GOT3 (cell line): ENCODE measurements at places on chromosomes 3 and 15.

GRCh38 chr15:36791844-36792571, 212.6 kb downstream of the CDIN1 start:
- DNase-seq = no peak

DNA sequence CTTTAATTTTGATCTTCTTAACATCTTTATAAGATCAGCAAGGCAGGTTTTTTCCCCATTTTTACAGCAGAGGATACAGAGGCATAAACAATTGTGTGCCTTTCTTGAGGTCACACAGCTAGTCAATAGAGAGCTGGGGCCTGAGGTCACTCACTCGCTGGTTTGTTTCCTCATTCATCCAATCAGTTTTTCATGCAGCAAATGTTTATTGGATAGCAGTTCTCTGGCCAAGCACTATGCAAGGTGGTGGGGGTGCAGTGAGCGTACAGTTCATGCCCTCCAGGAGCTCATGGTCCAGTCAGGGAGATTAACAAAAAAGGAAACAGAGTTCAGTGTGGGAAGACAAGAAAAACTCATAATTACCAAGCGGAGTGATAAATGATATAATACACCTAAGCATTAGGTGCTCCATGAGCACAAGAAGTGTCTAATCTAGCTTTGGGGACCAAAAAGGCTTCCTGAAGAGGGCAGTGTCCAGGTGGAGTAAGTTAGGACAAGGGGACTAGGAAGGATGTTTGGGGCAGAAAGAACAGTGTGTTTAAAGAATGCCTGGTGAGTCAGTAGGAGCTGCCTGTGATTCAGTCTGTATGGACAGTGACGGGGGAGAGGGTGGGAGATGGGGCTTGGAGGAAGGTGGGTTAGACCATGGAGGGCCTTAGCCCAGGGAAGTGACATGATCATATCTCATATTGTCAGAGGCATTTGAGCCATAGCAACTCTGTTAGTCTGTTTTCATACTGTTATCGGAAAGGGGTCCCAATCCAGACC, 29.3 kb downstream of the MAP2K5 start:
- DNase-seq = no peak

GRCh38 chr3:81470524-81471278, 290.7 kb downstream of the GBE1 start:
- DNase-seq = no peak

GRCh38 chr3:17140670-17141505, 256.1 kb downstream of the PLCL2 start:
- DNase-seq = no peak

DNA sequence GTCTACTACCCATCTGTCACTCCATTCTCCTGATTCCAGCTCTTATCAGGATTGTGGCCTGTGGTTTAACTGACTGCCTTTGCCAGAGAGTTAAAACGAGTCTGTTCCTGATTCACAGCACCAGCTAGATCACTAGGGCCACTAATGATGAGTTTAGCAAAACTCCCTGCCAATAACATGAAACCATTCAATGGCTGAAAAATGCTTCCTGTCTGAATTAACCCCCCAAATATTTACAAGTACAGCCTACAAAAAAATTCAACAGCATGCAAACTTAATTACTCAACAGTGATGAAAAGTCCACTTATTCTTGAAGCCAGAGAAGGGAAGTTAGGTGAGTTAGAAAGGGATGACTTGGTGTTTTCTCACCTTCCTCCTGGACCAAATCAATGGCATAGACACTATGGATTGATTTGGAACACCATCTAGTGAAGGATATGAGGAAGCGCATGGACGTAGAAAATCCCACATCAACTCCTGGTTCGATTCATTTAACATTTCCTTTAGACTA, 141.4 kb downstream of the TGFBR2 start:
- DNase-seq = no peak

- DNase-seq = no peak
Observed at GRCh38 chr3:32951410-32951811, at the start of gene CCR4. TSS of gene CCR4 (plus strand) at chr3:32951644. CDS start at chr3:32953423, 1,779 bp downstream.

GRCh38 chr15:37368961-37369360, 268.6 kb upstream of the MEIS2 start:
- DNase-seq = no peak

DNA sequence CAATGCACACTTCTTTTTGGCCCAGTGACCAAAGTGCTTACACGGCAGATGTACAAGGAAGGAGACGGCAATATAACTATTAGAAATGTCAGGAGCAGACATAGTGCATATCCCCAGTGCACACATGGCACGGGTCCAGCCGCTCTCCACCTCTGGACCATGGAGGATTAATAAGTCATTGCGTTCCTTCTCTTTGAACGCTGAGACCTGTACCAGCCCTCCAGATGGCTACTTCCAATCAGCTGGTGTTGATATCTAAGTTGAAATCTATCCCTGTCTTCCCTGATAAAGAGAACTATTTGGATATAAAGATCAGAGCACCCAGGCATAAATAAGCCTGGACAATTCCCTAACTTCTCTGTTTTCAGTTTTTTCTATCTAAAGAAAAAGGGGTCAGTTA, 212.5 kb downstream of the CADPS start:
- no peak for DNase-seq

DNA sequence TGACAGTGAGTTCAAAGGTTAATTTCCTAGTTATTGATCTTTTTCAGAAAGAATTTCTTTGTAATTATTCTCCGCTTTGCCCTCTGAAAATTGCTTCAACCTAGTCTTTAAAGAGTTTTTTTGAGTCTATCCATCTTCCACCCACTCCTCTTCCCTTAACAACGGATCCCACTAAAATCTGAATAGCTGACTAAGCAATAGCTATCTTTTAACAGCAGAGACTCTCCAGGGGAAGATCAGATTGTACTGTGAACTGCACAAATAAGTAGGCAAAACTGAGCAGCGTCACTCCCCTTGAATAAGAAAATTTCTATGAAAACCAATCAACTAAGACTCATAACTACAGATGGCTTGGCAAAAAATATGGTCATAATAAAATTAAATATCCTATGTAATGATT, 127.9 kb downstream of the TUSC7 start:
- no peak for DNase-seq

- no peak for DNase-seq
Observed at GRCh38 chr15:76772776-76773175, 132.4 kb downstream of the SCAPER start.

GRCh38 chr15:68679961-68680371, 101.2 kb downstream of the CORO2B start:
- no peak for DNase-seq

- DNase-seq = no peak
Observed at GRCh38 chr15:87578776-87579175, 677.8 kb downstream of the NTRK3 start.

- DNase-seq = no peak
Observed at GRCh38 chr15:37764733-37765191, 169.7 kb upstream of the TMCO5A start.

DNA sequence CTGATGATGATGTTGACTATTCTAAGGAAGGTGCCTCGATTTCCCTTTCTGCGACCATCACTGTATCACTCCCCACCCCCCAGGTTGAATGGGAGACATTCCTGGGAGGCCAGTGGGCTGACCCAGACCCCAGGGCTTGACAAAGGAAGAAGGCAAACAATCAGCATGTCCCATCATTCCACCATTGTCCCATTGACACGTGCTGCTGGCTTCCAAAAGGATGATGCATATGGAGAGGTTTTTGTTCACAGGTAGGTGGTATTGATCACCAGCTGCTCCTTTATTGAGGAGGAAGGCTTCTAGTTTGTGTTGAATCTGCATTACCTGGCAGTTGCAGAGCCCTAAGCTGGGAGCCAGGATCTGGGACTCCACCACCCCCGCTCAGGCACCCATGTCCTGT, 30.4 kb downstream of the RASGRF1 start:
- no peak for DNase-seq

GRCh38 chr3:80232760-80233159, 465.0 kb upstream of the ROBO1 start:
- no peak for DNase-seq

DNA sequence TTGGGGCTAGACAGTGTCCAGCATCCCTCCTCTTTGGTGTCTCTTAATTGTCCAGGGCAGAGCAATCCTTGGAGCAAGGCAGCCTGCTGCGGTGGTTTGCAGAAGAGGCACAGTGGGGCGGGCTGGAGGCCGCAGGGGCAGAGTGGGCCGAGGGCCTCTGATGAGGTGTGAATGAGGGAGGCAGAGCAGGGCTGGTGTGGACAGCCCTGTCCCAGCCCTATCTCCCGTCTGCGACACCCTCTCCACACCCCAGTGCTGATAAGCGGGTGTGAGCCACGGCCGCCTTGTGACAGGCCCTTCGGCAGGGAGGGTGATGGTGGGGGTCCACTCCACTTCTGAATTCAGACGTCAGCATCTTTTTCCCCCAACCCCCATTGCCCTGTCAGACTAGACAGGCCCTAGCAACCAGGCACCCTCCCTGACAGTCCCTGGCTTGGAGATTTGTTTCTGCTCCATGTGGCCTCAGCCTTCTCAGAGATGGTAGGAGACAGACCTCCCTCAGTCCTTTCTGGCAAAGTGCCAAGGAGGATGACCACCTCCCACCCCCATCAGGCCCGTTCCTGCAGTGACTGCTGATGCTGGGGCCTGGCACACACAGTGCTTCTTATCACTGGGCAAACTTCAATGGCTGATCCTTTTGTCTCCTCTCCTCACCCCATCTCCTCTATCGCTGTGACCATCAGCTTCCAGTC, 37.3 kb downstream of the EXOG start:
- DNase-seq = no peak

- no peak for DNase-seq
Observed at GRCh38 chr3:42684632-42685362, 540 bp upstream of the KLHL40 start.

DNA sequence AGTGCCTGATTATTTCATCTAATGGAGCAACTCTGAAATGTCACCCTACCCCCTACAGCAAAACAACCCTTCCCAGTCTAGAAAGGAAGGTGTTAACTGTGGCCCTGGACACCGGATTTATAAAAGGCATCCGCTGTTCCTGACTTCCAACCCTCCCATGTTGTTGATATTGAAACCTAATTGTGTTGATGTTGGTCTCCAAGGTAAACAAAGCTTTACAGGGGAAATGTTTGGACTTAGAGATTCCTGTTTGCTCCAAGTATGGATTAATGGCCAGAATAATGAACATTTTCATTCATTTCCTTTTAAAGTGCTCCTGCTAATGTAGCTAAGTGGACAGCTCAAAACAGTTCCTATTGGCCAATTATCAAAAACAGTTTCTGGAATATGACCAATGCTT, 19.4 kb upstream of the LMCD1 start:
- no peak for DNase-seq

GRCh38 chr15:66912001-66912400, 153.4 kb upstream of the SMAD3 start:
- no peak for DNase-seq

GRCh38 chr3:49701388-49702077, 12.2 kb downstream of the RNF123 start:
- no peak for DNase-seq

DNA sequence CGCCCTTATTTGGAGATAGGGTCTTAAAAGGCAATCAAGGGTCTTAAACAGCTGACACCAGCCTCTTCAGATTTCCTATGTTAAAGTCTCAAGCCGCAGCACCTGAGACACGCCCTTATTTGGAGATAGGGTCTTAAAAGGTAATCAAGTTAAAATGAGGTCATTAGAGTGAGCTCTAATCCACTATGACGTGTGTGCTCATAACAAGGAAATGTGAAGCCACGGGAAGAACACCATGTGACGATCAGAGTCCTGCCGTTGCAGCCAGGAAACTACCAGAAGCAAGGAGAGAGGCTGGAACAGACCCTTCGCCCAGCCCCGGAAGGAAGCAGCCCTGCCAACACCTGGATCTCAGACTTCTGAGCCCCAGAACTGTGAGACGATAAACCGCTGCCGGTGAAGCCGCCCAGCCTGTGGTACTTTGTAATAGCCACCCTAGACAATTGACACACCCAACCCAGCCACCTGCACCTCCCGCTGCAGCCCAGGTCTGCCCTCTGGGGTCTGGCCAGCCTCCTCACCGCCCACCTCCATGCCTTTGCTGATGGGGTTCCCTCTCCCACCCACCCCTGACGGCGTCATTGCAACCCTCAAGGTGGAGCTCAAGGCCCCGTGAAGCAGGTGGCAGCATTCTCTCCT, 137.9 kb downstream of the MEGF11 start:
- DNase-seq = no peak

DNA sequence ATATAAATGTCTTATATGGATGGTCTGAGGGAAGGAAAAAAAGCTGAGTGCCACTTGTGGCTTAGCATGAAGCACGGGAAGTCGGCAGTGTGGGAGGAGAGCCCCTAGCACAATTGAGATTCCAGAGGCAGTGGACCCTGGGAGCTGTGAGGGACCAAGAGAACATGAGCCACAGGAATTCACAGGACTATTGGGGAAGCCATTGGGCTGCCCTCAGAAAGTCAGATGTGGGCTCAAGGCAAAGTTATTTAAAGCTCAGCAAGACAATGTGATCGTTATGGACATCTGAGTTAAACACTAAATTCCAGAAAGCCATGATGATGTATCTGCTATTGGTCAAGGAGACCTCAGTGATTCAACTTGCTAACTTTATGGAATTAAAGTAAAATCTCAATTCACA, 380.8 kb upstream of the IL12A start:
- DNase-seq = no peak

GRCh38 chr15:59367022-59367451, 5.6 kb downstream of the MYO1E start:
- DNase-seq = no peak

- no peak for DNase-seq
Observed at GRCh38 chr3:41717641-41718040, 244.3 kb downstream of the ULK4 start.

- no peak for DNase-seq
Observed at GRCh38 chr3:127192576-127193232, at the start of gene PRR23E. TSS of gene PRR23E (plus strand) at chr3:127193131. CDS start at chr3:127196686, 3,555 bp downstream.

- DNase-seq = no peak
Observed at GRCh38 chr3:156793851-156794250, 32.3 kb upstream of the LEKR1 start.

DNA sequence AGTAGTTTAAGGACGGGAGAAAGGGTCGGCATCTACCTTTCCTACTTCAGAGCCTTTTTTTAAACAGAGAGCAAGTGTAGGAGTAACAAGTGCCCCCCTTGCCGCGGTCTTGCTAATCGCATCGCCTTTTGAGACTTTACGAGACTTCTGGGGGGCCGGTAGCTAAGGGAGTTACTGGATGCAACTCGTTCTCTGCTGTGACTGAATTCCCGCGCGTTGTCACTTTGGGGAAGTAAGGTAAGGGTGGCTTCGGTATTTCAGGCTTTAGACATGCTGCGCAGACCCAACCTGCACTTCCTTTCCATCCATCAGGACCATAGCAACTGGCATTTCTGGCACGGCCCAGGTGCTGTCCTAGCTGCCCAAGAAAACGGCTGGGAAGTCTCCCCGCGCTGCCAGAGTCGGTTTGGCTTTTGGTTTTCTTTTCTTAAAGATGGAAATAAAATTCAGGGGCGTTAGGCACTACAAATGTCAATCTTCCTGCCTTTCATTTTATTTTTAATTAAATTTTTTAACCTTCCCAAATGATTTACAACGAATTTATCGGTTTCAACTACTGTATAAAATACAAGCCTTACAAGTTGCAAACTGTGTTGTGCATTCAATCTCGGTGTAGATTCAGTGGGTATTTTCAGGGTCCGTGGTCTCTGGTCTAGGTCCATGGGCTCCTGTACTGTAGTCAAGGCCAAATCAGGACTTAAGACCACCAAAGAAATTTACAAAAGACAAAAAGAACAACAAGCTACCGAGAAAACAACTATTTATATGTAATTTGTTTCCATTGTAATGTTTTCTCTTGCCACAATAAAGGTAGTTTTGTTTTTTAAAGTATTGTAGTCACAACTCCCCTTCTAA, 3.5 kb downstream of the MECOM start:
- DNase-seq = no peak

GRCh38 chr3:53850895-53851294, 4.5 kb downstream of the IL17RB start:
- DNase-seq = no peak
